ENCODE measurements at places on chromosomes 11 and 22. TPM values are rescaled to one million over a fixed set of nuclear protein-coding genes. Genes with fewer than 3 reads are reported as not detected.

GRCh38 chr11:35178873-35179272 lies 39.9 kb downstream of the CD44 start:
- no peak for DNase-seq

GRCh38 chr11:70019576-70020011 lies 58.5 kb upstream of the ANO1 start:
- DNase-seq, result no peak

DNA sequence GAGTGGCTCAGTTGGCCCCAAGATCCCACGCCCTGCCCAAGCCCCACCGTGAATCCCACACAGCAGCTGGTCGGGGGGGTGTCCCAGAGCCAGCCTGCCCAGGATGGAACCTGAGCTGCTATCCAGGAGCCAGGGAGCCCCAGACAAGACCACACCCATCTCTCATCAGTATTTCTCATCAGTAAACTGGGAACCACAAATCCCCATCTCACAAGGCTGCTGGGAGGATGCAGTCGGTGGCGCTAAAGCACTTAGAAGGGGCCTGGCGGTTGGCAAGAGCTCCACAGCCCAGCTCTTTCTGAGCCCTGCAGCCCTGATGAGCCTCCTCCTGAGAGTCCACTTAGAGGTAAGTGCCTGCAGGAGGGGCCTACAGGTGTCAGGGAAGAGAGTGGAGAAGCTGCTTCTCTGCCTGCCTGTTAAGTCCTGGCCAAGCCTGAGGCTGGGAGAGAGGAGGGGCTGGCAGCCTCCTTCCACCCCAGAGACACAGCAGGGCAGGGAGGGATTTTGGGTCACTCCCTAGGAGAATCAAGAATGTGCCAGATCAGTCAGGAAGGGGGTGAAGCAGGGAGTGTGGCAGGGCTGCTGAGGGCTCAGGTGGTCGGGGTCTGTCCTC lies 6.1 kb downstream of the FADS3 start:
- DNase-seq, result no peak

ROBO4 gene
- 605 TPM for total RNA-seq

PARVB gene
- total RNA-seq, result 222 TPM

Measured in glomerular endothelial cell (primary cell).